ENCODE measurements at places on chromosomes 5 and 9.

GRCh38 chr5:169649486-169649885 lies 12.4 kb downstream of the DOCK2 start:
- H3K27me3 ChIP-seq: no peaks in the 10 kb centered on the region

- H3K27me3 ChIP-seq: no peaks in the 10 kb centered on the region
- no peaks in the 10 kb centered on the region for H3K4me1 ChIP-seq
- H3K4me3 ChIP-seq: no peak overlapping the region
- H3K36me3 ChIP-seq: no peaks in the 10 kb centered on the region
- no peak overlapping the region for H3K27ac ChIP-seq
These were observed 92.5 kb downstream of the ROR2 start for GRCh38 chr9:91857291-91858212.

DNA sequence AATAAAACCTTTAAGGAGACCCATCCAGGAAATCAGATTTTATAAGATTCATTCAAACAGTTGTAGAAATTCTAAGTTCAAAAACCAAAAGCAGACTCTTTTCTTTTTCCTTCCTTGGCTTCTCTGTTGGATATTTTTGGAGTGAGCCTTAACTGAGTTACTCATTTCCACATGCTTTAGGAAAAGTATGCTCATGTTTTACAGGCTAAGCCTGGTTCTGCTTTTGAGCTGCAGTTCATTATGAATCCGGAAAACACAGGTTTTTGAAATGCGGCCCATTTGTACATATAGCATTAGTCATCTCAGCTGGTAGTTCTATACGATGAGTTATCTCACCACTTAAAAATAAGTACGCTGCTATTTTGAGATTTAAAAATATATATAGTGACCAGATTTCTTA lies 156.6 kb upstream of the DMRT1 start:
- H3K27me3 ChIP-seq: peaks cover 3% of the 10 kb centered on the region
- no peaks in the 10 kb centered on the region for H3K4me1 ChIP-seq
- no peak overlapping the region for H3K27ac ChIP-seq
- H3K4me3 ChIP-seq: no peak overlapping the region
- no peak for DNase-seq

DNA sequence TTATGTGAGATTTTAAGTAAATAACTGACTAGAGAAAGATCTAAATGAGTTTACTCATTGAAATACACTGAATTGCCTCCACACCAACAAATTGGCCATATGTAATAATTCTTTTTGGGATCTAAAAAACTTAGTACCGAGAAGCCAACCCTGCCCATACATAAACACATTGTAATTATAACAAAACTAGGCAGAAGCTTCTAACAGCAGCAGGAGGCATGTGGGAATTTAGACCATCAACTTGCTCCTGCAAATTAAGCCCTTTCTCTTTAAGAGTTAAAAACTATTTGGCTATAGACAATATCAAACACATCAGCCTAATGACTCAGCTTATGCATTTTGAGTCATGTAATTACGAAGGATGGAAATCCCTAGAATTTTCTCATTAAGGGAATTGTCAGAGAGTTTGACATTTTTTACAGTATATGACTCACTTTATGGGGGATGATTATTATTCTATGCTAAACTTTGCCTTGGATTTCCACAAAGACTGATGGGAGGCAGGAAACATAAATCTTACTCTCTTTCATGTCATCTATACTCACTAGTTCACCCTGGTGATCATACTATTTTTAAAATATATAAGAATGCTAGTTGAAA lies 1.0 kb downstream of the IL7R start:
- H3K4me1 ChIP-seq: peaks cover 79% of the 10 kb centered on the region
- no peaks in the 10 kb centered on the region for H3K27me3 ChIP-seq
- no peak for DNase-seq
- H3K36me3 ChIP-seq: peaks cover 76% of the 10 kb centered on the region
- peak overlapping the region; percentile 84 for H3K27ac ChIP-seq
- H3K4me3 ChIP-seq: peak overlapping the region; percentile 80
